Cortex of kidney (tissue), 1 donor: ENCODE measurements at places on chromosomes 13 and 19.

DNA sequence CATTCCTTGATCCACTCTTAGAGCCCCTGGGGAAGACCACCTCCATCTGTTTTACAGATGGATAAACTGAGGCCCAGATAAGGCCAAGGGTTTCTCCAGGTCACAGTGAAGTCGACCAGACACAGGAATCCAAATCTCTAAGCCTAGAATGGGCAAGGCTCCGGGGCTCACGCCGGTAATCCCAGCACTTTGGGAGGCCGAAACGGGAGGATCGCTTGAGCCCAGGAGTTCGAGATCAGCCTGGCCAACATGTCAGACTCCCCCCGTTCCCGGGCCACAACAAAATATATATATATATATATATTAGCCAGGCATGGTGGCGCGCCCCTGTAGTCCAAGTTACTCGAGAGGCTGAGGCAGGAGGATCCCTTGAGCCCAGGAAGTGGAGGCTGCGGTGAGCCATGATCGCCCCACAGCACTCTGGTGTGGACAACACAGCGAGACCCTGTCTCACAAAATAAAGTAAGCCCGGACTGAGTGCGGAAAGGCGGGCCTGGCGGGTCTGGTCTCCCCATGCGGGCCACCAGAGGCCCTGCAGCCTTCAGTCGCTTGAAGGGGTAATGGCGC lies 615 bp upstream of the RPL13A start:
- no peak for DNase-seq

DNA sequence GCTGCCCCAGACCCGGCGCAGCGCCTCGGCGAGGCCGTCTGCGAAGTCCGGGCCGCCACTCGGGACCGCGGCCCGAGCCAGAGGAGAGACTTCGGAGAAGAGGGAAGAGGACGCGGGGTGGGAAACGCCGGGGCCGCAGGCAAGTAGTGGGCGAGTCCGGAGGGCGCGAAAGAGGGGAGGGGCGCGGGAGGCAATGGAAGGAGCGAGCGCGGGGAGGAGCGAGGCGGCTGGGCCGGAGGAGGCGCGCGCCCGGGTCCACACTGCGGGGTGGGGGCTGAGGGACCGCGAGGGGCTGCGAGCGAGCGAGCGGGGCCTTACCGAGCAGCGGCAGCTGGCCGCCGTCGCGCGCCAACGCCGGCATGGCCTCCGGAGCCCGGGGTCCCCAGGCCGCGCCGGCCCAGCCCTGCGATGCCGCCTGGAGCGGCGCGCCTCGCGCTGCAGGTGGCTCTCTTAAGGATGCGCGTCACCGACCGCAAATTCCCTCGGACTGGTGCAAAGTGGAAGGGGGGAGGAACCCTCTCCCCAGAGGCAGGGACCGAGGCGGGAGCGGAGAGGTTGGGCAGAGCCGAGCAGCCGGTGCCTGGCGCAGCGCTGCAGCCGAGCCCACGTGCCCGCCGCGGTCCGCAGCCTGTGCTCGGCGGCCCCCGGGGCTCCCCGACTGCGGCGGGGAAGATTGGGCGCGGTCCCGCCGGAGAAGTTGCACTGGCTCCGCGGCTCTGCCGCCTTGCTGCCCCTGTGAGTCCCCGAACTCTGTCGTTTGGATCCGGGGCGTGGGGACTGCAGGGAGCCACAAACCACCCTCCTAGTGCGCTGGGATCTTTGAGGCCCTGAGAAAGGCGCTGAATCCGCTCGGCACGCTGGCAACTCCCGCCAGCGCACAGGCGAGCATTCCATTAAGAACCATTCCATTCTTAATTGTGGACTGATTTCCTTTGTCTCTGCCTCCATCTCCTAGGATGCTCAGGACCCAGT lies at the start of gene FLT3:
Gene FLT3, minus strand, starts transcription at position 427 of the 972 bp plus-strand sequence. Its CDS starts 66 bp downstream, at position 361.
- DNase-seq = no peak

- no peak for DNase-seq
Observed at GRCh38 chr19:28560786-28561185, 652.2 kb downstream of the UQCRFS1 start.

DNA sequence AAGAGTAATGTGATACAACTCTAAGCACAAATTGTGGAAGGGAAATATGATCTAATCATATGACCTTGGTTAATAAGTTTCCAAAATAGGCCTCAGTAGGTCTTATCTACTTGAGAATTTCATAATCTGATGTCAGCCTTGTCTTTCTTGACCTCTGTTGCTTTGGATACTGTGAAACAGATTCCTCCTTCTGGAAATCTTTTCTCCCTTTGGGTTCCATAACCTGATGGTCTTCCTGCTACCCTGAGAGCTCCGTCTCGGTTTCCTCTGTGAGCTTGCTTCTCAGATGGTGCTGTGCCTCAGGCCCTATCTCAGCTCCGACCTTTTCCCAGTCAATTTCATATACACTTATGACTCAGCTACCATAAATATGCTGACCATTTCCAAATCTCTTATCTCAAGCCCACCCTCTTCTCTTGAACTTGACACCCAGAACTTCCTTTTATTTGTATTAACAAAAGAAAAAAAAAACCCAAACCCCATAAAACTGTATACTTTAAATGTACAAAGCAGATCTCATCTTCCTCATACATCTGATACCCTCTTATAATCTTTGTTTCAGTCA lies 6.4 kb upstream of the SLC46A3 start:
- no peak for DNase-seq

- no peak for DNase-seq
Observed at GRCh38 chr19:8395621-8396082, 5.5 kb downstream of the RAB11B start.

GRCh38 chr13:25981060-25981459 lies 70.8 kb downstream of the SHISA2 start:
- DNase-seq = no peak

- no peak for DNase-seq
Observed at GRCh38 chr13:99258946-99259345, 767 bp upstream of the GPR18 start.

DNA sequence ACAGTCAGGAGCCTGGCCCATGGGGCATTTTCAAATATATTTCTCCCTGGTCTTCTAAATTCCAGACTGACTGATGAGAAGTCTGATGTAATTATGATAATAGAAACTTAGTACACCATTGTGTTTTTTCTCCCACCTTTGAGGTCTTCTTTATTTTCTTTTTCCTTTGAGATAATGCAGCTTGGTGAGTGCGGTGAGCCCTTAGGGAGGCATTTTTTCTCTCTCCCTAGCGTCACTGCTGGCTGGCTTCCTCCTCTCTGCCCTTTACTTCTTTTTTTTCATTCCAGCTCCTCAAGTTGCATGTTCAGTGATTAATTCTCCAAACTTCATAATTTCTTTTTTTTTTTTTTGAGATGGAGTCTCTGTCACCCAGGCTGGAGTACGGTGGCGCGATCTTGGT lies 12.8 kb upstream of the CDC42EP5 start:
- no peak for DNase-seq

GRCh38 chr13:109833940-109834339 lies 47.6 kb upstream of the IRS2 start:
- no peak for DNase-seq

GRCh38 chr19:16541526-16542044 lies 652 bp downstream of the CHERP start:
- no peak for DNase-seq

DNA sequence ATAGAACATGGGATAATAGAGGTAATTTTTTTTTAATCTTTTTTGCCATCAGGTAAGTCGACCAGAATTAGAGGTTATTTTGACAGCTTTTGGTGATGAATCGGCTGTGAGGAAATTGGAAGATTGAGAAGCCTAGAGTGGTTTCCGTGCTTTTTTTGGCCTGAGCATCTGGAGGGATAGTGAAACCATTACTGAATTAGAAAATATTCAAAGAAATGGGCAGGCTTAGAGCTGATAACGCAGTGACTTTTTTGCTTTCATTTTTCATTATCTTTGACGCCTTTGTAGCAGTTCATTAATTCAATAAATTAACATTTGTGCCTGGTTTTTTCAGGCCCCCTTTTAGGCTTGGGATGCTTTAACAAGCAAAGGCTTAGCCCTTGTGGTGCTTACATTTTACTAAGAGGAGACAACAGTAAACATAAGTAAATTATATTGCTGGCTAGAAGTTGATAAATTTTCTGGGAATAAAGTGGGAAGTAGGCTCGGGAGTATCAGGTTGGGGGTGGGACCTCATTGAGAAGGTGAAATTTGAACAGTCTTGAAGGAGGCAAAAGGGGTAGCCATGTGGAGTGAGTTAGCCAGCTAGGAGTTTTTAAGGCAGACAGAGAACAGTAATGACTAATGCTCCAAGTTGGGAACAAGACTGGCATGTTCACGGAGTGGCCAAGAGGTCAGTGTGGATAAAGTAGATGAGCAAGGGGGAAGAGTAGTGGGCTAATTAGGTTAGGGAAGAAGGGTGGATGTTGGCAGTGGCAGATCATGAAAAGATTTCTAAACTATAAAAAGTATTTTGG lies 36.5 kb downstream of the GTF2F2 start:
- DNase-seq = no peak

DNA sequence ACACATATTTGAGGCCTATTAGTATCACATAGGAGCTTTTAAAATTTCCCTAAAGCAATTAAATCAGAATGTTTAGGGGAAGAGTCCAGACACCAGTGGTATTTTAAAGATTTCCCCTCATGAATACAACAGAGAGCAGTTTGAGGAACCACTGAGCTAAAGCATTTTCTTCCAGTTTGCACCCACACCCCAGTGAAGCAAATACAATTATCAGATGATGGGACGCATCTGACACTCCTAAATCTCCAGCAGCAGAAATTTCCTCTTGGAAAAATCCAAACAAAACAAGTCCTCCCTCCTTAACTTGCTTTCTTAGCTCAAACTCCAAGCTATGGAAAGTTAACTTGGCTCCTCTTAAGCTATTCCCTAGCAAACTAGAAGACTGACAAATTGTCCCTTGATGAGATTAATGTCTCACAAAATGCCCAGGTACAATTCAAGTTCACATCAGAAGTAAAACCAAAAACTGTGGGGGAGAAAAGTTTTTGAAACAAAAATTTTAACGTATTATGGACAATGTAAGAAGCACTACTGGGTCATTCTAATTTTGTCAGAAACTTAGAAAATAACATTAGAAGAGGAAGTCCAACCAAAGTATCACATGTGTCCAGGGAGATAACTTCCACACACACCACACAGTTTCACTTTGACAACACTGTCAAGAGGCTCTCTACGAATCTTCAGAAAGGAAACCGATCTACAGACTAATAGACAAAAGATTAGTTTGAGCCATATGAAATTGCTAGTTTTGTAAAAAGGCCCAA lies 74.1 kb downstream of the ABCC4 start:
- DNase-seq = no peak

DNA sequence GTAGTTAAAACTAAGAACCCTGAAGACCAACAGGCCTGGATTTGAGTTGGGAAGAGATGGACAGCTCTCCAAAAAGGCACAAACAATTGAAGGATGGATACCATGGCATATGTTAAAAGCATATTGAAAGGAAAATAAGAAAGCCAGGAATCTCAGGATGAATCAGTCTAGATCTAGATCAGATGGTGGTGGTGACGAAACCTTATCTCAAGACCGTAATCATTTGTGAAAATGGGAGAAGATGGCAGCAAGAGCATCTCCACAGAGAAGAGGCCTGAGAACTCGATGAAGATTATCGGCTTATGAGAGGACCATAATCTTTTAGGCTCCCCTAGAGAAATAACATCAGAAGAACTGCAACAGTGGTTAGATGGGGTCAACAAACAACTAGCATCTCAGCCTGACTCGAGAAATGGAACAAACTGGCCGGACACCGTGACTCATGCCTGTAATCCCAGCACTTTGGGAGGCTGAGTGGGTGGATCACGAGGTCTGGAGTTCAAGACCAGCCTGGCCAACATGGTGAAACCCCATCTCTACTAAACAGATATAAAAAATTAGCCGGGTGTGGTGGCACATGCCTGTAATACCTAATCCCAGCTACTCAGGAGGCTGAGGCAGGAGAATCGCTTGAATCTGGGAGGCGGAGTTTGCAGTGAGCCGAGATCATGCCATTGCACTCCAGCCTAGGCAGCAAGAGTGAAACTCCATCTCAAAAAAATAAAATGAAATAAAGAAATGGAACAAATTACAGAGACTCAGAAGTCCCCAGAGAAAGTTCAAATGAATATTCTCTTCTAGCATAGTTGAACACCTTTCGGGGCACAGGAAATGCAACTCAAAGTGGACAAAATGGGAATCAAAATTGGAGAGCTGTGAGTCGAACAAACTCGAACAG lies 47.6 kb downstream of the FOXO1 start:
- no peak for DNase-seq

- DNase-seq = no peak
Observed at GRCh38 chr13:111559612-111560403, 239.4 kb downstream of the TEX29 start.

GRCh38 chr13:46529216-46529919 lies 23.6 kb upstream of the LRCH1 start:
- DNase-seq = no peak

DNA sequence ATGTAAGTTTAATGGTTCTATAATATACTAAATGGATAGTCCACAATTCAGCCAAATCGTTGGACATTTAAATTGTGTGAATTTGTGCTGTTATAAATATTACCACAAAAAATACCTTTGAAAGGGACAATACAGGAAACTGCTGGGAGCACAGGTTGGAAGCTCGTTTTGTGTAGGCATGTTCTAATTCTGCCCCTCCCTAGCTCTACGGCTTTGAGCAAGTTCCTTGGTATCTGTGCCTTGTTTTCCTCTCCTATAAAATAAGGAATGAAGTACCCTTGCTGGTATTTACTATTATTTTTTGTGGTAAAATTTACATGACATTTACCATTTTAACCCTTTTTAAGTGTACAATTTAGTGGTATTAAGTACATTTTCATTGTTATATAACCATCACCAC lies 102.6 kb upstream of the SLC7A1 start:
- DNase-seq = no peak

- DNase-seq = no peak
Observed at GRCh38 chr13:20701461-20701860, 2.0 kb upstream of the IL17D start.

DNA sequence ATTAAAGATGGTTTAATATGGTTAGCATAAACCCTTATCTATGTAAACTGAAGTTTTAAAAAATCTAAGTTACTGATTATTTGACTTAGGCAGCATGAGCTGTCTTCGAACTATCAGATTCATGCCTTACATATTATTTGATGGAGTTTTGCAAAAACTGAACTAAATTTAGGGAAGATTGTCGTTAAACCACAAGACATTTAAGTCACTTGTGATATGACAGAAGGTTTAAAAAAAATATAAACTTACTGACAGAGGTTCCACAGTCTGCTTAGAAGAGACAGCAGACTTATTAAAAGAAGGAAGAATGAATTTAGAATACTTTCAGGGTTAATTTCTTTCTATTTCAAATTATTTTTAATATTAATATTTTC lies 110.9 kb upstream of the FRY start:
- DNase-seq = no peak

- DNase-seq = no peak
Observed at GRCh38 chr19:52444506-52444905, 8.8 kb upstream of the ZNF578 start.
